ENCODE measurements at places on chromosomes 1 and 21.

GRCh38 chr1:185440877-185441276 lies 123.8 kb upstream of the IVNS1ABP start:
- DNase-seq = peak; percentile 46

DNA sequence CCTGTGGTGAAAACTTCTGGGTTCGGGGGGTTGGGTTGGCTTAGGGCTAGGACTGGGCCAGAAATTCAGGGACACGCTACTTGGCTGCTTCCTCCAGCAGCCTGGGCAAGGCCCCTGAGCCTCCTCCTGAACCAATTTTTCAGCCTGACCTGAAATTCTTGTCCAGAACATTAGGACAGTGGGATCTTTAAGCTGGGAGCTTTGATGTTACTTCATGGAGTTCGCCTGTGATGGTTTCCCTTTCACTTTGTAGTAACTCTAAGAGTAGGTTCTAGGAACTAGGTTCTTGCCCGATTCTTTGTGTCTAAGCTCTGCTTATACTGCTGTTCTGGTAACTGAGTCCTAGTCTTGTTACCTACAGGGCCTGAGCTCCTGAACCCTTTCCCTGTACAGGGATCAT lies 75.3 kb downstream of the S1PR1 start:
- no peak for DNase-seq

- DNase-seq = no peak
Observed at GRCh38 chr21:9758141-9758540, 763.2 kb upstream of the TPTE start.

DNA sequence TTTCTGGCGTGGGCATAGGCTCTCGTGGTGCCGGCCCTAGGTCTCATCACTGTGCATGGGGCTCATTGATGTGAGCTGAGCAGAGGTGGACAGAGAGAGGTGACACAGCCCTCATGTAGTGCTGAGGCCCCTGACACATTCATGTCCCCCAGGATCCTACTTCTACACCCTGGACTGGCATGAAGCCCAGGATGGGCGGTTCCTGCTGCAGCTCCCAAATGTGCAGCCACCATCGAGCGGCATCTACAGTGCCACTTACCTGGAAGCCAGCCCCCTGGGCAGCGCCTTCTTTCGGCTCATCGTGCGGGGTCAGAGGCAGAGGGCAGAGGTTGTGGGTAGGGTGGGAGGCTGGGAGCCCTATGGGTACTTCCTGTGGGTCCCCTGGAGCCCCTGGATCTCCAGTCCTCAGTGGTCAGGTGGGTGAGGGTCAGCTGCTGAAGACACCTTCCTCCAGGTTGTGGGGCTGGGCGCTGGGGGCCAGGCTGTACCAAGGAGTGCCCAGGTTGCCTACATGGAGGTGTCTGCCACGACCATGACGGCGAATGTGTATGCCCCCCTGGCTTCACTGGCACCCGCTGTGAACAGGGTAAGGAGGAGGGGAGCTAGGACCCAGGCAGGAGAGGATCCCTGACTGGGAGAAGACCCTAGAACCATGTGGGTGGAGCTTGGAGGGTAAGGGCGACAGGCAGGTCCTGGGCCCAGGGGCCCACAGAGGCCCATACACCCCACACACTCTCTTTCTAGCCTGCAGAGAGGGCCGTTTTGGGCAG lies 6.1 kb downstream of the TIE1 start:
- no peak for DNase-seq

GRCh38 chr1:175390522-175391254 lies 198.1 kb upstream of the KIAA0040 start:
- DNase-seq = no peak

- no peak for DNase-seq
Observed at GRCh38 chr1:197915260-197915861, 1.8 kb upstream of the LHX9 start.

DNA sequence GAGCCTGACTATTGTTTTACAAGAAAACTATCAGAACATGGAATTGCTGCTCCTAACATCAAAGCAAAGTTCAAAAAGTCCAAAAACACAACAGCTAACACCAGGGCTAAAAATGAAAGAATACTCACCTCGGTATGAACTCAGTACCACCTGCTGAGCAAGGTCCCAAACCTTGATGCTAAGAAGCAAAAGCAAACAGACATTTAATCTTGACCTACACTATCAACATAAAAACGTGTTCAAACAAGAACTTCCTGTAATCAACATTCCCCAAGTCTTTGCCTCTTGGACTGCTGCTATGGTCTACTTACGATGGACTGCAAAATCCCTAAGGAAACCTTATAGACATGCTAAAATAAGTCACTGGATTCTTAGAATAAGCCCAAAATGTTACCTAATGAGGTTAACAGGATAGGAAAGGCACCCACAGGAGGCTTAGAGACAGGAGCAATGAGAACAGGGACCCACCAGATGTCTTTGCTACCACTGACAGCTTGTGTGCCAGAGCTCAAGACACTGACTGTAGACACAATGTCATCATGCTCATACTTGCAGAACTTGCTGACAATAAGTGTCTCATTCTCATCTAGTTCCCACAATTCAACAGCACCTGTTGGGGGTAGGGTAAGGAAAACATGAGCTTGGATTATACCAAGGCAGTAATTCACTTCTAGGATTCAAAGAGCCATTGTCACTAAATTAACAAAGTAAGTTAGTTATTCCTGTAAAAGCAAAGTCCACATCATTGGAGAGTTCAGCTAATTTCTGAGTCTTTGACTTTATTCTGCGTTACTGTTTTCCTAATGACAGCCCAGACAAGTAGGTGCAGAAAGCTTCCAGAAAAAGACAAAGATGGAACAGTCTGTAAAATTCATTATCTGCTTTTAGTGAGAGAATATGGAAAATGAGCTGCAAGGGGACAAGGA lies 1.8 kb downstream of the WDR77 start:
- no peak for DNase-seq

DNA sequence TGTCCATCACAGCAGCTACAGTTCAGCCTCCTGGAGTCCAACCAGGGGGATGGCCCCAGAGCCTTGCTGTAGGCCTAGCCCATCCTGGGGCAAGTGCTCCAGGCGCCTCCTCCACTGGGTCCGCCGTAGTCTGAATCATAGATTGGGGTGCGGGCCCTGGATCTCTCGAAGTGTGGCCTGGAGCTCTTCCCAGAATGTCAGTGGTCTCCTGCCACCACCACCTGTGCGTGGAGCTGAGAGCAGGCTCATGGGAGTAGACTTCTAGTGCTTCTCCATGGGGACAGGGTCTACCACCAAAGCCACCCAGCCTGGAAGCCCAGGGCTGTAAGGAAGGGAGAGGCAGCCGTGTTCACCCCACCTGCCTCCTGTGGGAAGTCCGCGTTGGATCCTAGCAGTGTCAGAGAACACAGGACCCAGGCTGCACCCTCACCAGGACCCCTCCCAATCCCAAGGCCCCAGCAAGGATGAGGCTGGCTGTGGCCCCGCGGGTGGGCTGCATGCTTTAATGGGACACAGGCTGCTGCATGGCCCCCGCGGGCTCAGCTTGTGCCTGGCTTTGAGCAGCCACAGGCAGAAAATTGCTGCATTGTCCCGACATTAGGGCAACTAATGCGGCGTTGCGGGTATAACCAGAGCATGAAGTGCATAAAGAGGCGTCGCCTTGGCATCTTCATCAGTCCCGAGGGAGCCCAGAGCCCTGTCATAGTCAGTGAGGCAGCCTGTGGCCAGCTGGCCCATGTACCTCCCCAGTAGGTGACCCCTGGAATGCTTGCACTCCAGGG lies 735 bp upstream of the HES3 start:
- DNase-seq = no peak

DNA sequence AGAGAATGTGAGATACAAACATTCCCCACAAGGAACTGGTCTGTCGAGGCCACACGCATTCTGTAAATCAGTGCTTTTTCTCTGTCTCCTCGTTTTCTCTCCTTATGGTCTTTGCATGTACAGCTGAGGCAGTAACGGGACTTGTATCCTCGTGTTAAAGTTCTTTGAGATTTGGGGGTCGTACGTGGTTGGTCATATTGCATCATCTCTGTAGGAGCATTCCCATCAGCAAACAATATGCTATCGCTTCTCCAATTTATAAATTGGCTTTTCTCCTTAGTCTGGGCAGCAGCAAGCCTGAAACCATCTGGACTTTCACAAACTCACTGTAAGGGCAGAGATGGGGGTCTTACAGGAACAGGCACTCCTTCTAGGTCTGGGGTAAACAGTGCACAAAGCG lies 13.0 kb upstream of the TRIM17 start:
- DNase-seq = no peak

DNA sequence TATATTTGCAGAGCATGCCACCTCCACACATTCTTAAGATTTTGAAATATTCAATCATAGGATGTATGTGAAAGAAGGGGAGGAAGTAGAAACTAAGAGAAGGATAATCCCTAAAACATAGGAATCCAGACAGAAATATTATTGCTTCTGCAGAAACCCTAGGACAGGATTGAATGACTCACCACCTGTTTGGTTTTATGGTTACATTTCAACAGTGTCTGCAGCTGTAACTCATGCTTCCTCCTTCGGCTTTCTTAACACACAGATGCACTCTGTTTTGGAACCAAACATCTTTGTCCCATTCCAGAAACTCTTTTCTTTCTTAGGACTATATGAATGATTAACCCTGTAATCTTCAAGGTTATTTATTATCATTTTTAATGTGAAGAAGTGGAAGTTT lies 20.7 kb downstream of the RGS7 start:
- peak; percentile 27 for DNase-seq

- DNase-seq = no peak
Observed at GRCh38 chr1:26112407-26112775, 767 bp downstream of the PDIK1L start.

- no peak for DNase-seq
Observed at GRCh38 chr1:63601463-63601862, 8.3 kb downstream of the PGM1 start.

DNA sequence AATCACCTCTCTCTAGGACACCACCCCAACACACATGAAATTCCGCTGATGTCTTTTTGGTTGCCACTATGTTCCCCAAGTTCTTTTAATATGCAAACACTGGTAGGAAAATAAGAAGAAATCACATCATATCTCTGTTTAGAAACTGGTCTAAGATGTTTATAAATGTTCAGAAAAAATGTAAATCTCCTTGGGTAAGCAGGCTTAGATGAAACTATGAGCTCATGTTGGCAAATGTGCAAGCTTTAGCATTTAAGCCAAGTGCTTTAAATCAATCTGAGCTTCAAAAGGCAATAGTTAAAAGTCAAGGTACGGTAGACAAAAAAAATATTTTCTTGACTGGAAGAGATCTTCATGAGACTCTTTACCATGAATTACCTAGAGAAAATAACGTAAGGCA lies 25.2 kb upstream of the SLAMF9 start:
- peak; percentile 55 for DNase-seq

DNA sequence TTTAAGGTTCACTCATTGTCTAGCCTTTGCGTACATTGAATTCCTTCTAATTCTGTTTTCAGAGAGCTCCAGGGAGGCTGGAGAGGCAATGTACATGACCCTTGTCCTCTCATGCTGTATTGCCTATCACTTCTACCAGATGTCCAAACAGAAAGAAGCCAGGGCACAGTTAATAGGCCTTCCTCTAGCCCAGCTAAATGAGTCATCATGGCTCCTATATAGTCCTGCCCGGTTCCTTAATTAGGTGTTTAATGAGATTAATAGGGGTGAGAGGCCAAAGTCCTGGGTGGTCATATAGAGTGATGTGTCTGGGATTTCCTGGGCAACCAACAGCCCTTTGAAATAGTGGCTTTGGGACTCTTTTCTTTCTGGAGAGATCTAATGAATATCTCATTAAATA lies 76.3 kb downstream of the ZSCAN20 start:
- DNase-seq = no peak

DNA sequence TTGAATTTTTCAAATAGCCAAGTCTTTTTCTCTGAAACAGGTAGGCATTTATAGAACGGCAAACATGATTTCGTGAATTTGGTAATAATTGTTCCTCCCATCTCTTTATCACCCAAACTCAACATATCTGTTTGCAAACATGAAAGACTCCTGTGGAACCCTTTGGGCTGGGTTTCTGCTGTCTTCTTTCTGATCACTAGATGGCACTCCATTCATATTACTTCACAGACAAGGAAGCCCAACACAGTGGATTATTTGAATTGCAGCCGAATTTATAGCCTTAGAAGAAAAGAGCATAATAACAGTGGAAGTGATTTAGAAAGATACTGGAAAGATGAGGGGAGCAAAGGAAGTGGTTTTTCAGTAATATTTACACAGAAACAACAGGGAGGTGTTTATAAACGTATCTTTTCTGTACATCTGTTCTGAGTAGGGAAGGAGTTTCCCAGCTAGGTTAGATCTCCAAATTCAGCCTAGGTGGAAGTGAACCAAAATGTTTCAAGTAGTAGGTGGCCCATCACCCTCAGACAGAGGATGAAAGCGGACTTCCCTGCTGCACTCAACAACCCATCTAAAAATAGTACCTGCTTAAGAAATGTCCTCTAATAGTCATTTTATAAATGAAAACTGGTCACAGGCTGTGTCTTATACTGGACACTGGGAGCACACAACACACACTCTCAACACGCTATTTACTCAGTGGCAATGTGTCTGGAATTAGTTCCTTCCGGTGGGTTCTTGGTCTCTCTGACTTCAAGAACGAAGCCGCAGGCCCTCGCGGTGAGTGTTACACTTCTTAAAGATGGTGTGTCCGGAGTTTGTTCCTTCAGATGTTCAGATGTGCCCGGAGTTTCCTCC lies 67.6 kb downstream of the MAP3K21 start:
- peak; percentile 82 for DNase-seq

DNA sequence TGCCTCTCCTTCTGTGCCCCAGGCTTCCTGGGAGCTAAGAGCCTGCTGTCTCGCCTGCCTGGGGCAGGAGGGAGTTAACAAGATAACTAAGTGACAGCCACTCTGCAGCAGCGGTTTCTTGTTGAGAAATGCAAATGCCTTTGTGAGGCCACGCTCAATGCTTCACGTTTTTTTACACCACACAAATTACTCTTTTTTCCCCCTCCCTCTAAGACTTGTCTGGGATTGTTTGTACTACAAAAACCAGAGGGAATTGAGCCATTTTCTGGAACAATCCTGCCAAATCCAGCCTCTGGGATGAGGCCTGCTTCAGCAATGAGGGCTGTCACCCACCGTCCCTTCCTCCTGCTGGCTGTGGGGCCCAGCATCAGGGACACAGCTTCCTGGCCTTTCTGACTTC lies 119.6 kb downstream of the ACTL8 start:
- peak; percentile 87 for DNase-seq

DNA sequence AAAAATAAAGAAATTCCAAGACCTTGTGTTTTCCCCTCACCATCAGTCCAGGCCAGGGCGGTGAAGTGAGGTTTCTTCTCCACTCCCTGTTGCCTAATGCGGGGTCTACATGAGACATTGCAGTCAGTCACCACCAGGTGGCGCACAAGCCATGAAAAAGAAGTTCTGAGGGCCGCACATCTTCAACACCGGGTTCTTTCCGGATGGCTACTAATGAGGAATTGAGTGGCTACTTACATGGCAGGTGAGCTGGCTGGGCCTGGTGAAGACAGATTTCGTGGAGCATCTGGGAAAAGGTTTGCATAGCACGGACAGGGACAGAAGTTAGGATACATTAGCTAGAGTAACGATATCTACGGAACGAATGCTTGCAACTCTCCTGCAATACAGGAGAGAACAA lies 15.8 kb upstream of the S100A11 start:
- peak; percentile 93 for DNase-seq

- no peak for DNase-seq
Observed at GRCh38 chr21:44279354-44280260, 6.1 kb upstream of the AIRE start.

GRCh38 chr1:149845416-149845815 lies 54.0 kb upstream of the BOLA1 start:
- no peak for DNase-seq

GRCh38 chr1:112881742-112882127 lies 74.3 kb downstream of the SLC16A1 start:
- no peak for DNase-seq

All from adipocyte (in vitro differentiated cells).